ENCODE measurements at places on chromosomes 2 and 18.

GRCh38 chr18:5510135-5510846, 33.5 kb downstream of the EPB41L3 start:
- no peak for DNase-seq

DNA sequence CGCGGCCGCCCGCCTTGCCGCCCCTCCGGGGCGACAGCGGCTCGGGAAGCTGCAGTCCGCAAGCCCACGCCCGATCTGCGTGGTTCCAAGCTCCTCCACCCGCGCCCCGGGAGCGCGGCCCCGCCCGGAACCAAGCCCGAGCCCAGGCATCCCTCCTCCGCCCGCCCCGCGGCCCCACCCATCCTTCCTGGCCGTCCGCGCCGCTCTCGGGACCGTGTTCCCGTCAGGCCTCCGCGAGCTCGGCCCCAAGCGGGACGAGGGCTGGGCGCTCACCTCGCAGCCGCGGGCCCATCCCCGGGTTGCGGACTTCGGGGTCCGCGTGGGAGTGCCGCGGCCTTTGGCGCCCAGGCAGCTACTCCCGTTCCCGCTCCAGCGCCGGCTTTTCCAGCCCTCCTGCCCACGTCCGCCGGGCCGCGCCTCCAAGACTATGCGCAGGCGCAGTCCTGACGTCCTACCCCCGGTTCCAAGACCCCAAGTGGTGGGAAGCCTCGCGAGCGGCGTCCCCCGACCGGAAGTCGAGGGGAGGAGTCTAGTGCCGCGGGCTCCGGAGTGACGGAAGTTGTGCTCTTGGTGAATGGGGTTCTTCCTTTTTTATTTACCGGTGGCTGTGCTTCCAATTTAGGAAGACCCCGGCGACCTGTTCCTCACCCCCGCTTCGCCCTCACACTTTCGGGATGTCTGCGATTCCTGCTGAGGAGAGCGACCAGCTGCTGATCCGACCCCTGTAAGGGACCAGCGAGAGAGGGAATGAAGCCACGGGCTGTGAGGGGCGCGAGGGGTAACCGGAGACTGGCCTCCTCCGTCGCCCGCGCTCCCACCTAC, at the start of the genes CPSF3 and ITGB1BP1:
Gene CPSF3, plus strand, starts transcription at position 555 of the 822 bp plus-strand sequence. Its CDS starts 120 bp downstream, at position 675.
Gene ITGB1BP1, minus strand, starts transcription at position 429 of the 822 bp plus-strand sequence. CDS start 4,831 bp downstream, outside the sequence.
- peak; percentile 94 for DNase-seq

DNA sequence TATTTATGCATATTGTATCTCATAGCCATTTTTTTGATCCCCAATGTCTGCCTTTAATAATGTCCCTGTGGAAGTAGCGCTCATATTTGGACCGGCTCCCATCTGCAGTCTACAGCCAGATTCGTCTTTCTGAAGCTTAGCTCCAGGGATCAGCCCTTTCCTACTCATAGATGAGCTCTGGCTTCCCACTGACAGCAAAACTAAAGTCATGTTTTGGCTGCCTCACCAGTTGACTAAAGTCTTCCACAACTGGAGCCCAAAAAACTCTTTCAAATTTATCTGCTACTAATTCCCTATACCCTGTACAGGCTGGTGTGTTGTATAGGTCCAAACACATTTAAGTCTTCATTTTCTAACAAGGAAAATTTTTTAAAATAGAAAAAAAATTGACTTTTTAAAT, 294.2 kb upstream of the HNMT start:
- no peak for DNase-seq

DNA sequence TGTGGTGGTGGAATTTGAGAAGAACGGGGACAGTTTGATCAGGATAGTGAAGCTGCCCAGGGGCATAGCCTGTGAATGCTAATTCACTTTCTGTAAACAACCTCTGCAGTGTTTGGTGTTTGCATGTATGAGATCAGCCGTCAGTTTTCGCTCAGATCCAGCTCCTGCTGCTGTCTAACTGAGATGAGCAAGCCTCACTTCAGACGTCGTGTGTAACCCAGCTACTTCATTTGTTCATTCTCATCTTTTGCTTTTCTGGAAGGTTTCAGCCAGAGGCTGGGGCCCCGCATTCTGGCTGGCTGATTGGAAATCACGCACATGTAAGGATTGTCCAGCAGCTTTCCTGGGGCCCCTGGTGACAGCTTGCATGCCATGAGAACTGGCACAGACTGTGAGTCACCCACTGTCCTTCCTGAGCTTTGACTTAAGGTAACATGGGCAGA, 48.9 kb downstream of the LDLRAD4 start:
- DNase-seq: no peak

GRCh38 chr2:169082995-169083394, 13.6 kb downstream of the DHRS9 start:
- DNase-seq: no peak

- no peak for DNase-seq
Observed at GRCh38 chr18:36850527-36851201, 21.7 kb downstream of the KIAA1328 start.
